Lower leg skin (tissue), 4 donors: ENCODE measurements at places on chromosomes 16 and 17.

GRCh38 chr16:80265624-80266306 lies 275.0 kb upstream of the DYNLRB2 start:
- no peak for DNase-seq

- DNase-seq = no peak
Observed at GRCh38 chr16:4833584-4833983, 13.5 kb downstream of the GLYR1 start.

DNA sequence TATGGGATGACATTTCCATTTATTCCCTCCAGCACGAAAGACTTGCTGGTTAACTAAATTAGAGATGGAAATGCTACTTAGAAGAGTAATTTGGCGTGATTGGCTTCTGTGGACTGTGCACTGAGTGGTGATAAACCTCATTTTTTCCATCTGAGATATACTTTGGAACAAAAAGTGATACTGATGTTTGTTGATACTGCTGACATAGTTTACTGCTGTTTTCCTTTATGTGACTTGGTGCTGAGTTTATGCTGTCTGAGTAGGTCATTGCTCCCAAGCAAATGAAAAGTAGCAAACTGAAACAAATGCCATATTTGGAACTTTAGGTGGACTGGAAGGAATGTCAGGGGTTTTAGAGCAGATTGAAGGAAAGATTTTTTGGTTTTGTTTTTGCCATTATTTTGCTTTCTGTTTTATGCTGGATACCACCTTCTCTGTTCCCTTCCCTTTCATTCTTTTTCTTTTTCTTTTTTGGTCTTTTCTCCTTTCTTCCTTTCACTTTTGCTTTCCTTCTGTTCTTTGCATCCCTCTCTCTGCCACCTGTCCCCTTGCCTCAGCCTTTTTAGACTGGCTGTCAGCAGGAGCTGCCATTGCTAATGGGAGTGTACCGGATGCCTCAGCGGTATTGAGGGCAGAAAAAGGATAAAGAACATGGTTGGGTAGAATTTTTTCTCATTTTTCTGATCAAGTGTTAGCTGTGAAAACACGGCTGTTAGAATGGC lies 41.8 kb downstream of the NUP93 start:
- DNase-seq = no peak

- DNase-seq = no peak
Observed at GRCh38 chr16:70694088-70694867, 8.4 kb upstream of the MTSS2 start.

DNA sequence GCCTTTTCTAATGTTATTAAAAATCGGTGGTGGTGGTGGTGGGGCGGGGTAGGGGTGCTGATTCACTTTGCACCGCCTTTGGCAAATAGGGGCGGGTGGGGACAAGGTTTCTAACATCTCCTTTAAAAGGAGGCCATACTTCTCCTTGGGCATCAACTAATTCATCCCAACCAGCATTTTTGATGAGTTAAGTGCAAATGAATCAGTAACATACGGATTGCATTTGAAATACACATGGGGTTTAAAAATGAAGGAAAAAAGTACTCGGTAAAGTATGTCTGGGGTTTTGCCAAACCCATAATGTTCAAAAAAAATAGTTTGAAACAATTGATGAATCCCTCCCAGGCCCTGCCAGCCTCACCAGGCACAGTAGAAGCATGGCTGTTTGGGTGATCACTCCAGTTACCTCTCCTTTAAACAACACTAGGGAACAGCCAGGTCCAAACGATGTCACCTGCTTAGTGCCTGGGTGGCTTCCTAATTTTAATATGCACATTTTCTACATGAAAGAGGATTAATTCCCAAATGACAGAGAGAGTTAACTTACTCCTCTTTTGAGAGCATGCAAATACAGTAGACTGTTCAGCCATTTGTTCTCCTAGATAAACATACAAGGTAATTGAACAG lies 107.2 kb downstream of the ANKFN1 start:
- no peak for DNase-seq

DNA sequence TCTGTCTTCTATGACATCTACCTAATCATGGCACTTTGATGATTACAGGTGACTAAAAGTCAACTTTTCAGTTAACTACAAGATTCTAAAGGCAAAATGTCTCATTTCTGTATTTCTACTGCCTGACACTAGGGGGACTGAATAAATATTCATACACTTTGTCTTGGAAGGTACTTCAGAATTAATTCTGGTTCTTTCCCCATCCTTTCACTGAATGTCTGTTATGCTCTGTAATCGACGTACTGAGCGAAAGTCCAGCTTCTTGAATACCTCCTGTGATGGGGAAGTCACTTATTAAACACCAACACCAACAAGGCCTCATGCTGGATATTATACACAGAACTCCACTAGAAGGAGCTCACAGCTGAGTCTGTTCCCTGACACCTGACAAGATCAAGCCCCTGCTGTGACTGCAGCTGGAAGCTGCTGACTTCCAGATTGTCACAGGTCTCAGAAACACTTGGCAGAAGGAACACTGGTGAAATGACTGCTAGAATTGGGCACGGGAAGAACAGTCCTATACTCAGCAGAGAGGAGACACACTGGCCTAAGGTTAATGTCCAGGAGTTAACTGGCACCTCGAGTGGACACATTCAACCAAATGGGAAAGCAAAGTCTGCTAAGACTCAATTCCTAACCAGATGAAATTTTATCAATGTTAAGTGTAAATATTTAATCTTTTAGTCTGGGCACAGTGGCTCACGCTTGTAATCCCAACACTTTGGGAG lies 31.9 kb downstream of the CMC2 start:
- DNase-seq = no peak
